ENCODE measurements at places on chromosomes 2 and 18.

DNA sequence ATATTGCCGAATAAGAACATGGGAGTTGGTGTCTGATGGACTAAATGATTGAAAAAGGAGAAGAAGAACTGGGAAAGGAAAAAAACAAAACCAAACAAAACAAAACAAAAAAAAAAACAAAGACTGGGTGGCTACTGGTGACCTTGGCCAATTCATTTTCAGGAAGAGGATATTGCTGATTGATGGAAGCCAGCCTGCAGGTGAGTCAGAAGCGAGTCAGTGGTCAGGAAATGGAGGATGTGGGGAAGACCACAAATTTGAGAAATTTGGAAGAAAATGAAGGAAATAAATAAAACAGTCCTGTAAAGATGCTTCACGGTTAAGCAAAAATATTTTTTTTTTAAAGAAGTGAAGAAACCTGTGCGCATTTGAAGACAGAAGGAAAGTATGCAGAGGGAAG lies 296.9 kb downstream of the ZNF521 start:
- no peak for DNase-seq

DNA sequence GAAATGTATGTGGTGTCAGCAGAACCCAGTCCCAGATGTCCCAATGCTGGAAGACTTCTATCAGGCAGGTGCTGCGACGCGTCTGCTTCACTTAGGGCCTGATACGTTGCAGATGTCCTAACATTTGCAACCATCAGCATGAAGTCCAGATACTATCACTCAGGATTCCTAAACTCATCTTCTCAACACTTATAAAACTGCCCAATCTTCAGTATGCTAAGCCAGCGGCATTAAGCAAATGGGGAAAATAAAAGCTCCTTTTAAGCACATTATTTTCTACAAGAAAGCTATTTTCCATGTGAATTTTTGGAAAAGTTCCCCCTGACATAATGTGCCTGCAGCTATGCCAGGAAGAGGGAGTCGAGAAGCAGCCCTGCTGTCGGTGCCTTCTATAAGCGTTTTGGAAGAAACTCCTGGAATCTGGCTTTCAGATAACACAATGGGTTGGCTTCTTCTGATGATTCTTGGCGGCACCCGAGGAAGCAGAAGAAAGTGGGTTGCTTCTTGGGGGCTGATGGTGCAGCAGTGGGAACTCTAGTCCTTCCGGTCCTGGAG lies 60.7 kb upstream of the ITGA6 start:
- DNase-seq: no peak

- no peak for DNase-seq
Observed at GRCh38 chr2:33268246-33268831, 208.1 kb upstream of the RASGRP3 start.

DNA sequence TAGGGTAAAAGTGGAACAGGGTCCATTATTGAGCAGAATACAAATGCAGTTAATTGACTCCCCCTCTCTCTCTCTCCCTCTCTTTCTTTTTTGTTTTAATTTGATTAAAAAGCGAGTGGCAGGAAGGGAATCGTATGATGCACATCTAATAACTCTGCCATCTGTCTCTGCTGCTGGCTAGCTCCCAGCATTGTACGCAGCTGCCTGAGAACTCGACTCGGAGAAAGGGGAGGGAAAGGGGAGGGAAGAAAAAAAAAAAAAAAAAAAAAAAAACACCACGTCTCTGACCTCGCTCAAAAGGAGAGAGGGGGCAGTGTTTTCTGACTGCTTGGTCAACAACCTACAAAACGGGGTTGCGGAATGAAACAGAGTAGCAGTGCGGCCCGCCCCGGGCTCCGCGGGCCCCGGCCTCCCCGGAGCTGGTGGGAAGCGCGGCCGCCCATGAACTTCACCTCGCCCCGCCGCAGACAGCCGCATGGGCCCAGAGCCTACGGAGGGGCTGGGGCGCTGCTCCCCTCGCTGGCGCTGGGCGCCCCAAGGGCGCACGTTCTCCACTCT lies 265.7 kb downstream of the TCF4 start:
- no peak for DNase-seq

DNA sequence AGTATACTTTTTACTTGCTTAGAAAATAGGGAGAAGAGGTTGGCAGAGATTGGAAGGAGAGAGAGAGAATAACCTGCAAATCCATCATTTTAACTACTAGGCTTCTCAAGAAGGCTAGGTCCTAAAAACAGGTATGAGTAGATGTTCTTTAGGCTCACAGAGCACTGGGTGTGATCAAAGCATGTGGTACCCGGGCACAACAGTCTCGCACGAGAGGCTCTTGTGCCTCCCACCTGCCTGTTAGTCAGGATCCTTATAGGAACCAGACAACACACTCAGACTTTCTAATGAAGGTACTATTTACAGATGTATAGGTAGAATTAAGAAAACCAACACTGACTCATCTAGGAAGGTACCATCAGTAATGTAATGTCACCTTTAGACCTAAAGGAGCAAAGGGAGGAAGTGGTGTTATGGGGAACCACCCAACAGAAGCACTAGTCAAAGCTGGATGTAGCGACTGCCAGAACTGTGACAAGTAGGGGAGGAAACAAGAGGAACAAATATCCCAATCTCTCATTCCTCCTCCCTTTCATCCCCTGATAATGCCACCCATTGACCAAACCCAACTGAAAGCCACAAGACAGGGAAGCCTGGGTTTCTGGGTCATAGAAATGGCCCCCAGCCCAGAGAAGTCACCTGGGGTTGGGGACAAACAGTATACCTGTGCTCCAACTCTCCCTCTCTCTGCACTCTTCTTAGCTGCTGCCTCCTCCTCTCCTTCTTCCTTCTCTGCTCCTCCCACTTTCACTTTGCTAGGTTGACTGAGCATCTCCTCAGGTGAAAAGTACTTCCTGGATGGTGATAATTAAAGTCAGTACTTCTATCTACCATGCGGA lies 16.0 kb upstream of the MARCHF4 start:
- peak; percentile 61 for DNase-seq

DNA sequence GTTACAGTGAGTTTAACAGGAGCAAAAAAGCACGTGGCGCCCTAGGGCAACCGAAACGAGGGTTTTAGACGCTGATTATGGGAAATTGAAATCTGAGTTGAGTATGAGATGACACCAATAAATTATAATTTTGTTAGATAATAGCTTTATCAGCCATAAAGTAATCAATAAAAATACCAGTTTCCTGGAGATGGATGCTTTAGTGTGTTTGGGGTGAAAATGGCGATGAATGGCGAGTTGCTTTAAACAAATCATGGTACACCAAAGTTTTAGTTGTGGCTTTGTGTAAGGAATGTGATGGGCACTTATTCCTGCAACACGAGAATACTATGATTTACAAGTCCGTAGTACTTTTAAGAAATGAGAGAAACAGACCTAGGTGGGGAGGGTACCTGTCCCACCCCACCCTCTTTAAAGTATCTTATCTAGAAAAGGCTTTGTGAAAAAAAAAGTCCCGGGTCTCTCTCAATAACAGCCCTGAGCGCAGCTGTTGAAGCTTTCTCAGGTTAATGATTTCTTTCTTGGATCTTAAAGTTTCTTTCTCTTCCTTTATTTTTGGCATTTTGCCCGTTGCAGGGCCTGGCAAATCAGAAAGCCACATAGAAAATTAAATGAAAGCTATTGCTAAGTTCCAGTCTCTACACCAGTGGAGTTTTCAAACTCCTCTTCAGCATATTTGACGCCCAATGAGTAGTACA lies 1.5 kb upstream of the RRM2 start:
- no peak for DNase-seq

GRCh38 chr2:2743164-2743571 lies 412.1 kb upstream of the MYT1L start:
- DNase-seq: no peak

GRCh38 chr18:28123401-28124030 lies 53.4 kb downstream of the CDH2 start:
- DNase-seq: no peak

DNA sequence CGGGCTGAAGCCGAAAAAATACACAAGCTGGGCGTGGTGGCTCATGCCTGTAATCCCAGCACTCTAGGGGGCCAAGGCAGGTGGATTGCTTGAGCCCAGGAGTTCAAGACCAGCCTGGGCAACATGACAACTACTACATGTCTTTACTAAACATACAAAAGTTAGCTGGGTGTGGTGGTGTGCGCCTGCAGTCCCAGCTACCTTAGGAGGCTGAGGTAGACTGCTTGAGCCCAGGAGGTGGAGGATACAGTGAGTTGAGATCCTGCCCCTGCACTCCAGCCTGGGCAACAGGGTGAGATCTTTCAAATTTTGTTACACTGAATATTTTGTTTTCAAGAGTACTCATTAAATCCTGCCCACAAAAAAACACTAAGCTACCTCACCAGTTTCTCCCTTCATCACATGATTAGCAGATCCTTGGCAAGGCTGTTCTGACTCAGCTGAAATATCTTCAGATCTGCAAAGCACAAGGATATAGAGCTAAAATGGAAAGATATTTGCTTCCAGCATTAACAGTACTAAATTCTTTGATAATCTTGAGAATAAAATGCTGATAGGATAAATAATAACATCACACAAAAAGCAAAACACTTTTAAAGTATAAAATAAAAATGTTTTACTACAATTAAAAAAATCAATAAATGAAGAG lies 28.2 kb upstream of the MCM6 start:
- no peak for DNase-seq

DNA sequence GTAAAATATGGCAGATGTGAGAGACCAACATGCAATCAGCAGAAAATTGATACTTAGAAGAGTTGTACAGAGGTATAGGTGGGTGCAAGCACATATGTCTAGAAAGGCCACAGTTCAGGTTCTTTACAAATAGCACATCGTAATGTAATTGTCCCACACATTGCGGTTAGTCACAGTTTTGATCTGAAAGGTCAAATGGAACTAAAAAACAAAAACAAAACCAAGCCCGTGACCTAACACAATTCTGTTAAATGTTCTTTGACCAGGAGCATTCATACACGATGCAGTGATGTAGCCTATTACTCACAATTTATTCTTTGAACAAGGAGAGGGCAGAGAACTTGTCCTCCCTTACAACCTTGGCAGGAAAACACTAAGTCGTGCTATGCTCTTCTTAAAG lies 108.9 kb upstream of the MAP4K3 start:
- DNase-seq: no peak

DNA sequence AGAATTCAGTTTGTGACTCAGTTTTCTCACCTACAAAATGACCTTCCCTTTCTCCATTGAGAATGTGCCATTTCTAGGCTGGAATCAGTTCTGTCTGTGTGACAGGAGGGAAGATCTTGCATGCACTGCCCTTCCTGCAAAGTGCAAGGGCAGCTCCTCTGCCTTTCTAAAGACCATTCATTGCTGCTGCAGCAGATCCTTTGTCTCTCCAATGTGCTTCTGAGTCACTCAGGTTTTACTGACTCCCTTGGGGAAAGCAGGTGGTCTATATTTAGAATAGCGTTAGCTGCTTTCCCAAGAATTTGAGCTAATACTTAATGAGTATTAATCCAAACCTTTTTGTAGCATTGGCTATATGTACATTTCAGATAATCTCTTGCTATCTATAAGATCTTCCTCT lies 62.5 kb downstream of the DAW1 start:
- DNase-seq: no peak

- peak; percentile 75 for DNase-seq
Observed at GRCh38 chr2:102473020-102473419, at the start of gene SLC9A4. SLC9A4 (plus strand) TSS chr2:102473226; CDS start chr2:102473760, 534 bp downstream.

GRCh38 chr18:29383311-29384273 lies 1206.7 kb upstream of the CDH2 start:
- no peak for DNase-seq

GRCh38 chr2:7400628-7401027 lies 483.4 kb downstream of the RNF144A start:
- DNase-seq: no peak

DNA sequence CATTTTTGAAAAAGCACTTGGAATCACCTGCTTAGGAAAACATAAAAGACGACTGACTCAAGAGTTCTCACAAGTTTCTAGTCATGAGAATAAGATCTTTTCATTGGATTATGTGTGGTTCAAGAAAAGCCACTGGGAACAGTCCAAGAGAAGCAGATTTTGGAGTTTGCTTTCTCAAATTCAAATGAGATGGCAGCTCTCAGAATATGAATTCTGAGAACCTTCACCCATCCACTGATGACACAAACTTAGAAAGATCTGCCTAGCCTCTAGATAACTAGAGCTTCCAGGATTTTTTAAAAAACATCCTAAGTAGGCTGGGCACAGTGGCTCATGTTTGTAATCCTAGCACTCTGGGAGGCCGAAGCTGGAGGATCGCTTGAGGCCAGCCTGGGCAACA lies 26.8 kb downstream of the MEX3C start:
- DNase-seq: no peak

- DNase-seq: no peak
Observed at GRCh38 chr2:140650825-140651224, 1480.0 kb downstream of the LRP1B start.

DNA sequence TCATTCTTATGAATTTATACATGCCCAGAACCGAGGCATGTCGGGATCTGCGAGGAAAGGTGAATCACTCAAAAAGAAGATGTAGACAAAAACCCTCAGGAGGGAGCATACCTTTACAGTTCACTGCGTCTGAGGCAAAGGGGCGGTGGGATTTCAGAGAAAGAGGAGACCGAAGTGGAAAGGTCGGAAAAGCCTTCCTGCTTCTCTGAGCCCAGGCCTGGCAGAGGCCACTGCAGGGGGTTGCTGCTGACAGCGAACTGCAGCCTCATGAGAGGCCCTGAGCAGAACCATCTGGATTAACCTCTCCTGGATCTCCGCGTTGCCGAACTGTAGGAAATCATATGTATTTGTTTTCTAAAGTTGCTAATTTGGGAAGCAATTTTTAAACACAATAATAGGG lies 713.1 kb upstream of the SOX11 start:
- no peak for DNase-seq

- no peak for DNase-seq
Observed at GRCh38 chr2:27231921-27232320, 14.8 kb downstream of the CAD start.

GRCh38 chr2:241109210-241110088 lies 7.4 kb upstream of the MTERF4 start:
- peak; percentile 72 for DNase-seq

DNA sequence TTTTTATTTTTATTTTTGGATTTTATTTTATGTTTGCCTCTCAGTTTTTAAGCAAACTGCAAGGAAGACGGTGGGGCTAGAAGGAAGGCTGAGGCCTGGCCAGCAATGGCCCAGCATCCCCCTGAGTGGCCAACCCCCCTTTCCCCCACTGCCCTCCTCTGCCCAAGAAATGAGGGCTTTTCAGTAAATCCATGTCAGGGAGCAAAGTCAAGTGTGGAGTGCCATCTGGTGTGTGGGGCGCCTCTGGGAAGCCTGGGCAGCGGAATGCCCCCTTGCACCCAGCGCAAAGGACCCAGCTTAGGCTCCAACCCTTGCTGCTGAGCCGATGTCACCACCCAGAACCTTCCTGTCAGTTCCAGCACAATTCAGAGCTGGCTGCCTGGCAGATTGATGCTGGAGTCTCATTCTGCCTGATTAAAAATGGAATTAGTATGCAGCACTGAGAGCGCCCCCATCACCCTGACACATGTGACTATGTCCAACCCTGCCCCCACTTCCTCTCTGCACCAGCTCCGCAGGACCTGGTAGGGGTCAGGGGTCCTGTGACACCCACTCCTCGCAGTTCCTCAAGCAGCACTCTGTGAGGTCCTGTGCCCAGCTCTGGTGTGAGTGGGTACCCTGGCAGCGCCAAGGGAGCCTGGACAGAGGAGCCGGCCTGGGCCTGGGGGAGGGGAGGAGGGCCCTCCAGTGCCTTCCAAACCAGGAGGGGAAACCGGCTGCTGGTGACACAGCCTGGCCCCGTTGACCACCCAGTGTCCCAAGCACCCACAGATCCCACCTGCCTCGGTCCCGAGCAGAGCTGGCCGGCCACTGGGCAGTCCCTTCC lies 9.2 kb upstream of the ALPP start:
- DNase-seq: no peak

All from activated CD8-positive, alpha-beta memory T cell treated with anti-CD3 and anti-CD28 coated beads for 24 hours (primary cell).